PC-3 (cell line): ENCODE measurements at places on chromosomes 12 and 14. TPM values are rescaled to one million over a fixed set of nuclear protein-coding genes. Genes with fewer than 3 reads are reported as not detected.
A peak's percentile ranks its signal among the peaks of the same experiment; 100 is the strongest.

GRCh38 chr12:82578725-82579124 is 108.0 kb upstream of the TMTC2 start:
- DNase-seq, result no peak

DNA sequence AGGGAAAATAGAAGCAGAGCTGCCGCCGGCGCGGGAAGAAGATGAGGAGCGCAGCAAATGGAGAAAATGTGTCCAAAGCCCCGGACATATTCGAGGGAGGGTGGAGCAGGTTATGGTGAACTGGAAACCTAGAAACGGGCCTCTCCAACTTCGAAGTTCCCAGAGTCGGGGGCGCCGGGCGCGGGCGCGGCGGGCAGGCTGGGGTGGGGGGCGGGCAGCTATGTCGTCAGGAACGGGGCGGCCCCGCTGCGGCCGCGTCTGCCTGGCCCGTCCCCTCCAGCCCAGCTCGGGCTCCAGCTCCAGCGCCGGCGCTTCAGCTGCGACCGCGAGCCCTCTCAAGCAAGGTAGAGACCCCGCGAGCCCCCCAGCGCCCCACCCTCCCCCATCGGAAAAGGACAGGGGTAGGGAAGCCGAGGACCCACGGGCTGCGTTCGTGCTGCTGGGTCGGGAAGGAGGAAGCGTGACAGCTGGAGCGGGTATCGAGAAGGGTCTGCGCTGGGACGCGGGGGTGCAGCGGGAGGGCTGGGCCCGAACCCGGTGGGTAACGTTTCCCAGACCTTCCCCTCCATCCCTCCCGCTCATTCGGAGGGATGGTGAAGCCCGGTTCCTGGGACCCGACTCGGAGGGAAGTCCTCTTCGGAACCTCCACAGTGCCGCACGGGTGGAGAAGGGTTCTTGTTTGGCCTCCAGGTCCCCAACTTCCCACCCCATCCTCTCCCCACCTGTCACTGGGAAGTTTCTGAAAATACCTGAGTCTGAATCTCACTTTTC is 1.0 kb downstream of the DGKA start:
- no peak for DNase-seq

GRCh38 chr14:36317650-36318049 is 2.8 kb downstream of the MBIP start:
- peak; percentile 82 for DNase-seq

DNA sequence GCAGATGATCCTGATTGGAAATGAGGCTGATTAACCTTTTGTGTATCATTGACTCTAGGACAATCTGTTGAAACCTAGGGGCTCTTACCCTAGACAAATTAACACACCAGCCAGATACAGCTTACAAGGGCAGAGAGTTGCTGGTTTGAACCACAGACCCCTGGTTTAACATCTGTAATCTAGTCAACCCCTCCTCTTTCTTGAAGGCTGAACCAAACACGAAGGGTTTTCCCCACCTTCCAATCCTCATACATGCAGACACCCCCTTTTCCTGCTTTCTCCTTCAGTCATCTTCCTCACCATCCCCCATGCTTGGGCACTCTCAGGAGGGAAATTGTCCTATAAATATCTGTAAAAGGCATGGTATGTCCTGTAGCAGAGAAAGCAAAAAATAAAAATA is 126.0 kb upstream of the HIF1A start:
- DNase-seq, result no peak

GRCh38 chr14:94663965-94664704 is 51.9 kb downstream of the SERPINA3 start:
- DNase-seq, result no peak

GRCh38 chr12:52073531-52074381 is 4.0 kb downstream of the ATG101 start:
- peak; percentile 13 for DNase-seq

DNA sequence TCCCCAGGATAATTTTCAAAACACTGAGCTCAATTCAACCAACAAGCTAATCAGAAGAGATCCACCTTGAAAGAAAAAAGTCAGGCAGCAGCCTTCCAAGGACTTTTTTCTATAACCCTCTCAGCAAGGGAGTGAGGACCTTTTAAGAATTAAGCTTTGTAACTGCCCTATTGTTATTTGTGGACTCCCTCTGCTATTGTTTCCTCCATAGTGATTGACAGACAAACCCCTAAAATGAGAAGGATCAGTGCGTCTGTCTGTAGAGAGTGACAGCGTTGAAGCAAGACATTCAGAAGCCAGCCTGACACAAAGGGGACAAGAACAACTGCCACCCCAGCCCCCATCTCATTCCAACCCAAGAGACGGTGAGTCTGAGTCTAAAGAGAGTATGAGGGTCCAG is 30.3 kb upstream of the BTG1 start:
- DNase-seq, result no peak

- DNase-seq, result no peak
Measured at GRCh38 chr12:120981407-120981941, 3.1 kb downstream of the HNF1A start.

DNA sequence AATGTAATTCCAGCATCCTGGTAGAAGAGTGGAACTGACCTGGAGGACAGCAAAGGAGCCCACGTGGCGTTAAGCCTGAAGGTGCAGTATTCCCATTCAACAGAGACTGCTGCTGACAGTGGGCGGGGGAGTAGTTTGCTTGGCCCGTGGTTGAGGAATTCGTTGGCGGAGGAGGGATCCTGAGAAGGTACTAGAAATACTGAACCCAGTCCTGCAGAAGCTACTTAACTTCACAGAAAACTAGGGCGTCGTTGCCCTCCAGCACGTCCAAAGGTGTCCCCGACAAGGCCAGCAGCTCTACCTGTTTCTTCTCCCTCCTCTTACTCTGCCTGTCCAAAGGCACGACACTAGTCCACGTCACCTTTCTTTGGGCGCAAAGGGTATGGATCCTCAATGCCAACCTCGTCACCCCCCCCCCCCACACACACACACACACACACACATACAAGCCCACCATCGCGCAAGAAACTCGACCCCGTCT is 303 bp downstream of the PUS7L start:
- DNase-seq, result peak; percentile 34

GRCh38 chr12:768434-768833 is 16.1 kb downstream of the WNK1 start:
- DNase-seq, result no peak

DNA sequence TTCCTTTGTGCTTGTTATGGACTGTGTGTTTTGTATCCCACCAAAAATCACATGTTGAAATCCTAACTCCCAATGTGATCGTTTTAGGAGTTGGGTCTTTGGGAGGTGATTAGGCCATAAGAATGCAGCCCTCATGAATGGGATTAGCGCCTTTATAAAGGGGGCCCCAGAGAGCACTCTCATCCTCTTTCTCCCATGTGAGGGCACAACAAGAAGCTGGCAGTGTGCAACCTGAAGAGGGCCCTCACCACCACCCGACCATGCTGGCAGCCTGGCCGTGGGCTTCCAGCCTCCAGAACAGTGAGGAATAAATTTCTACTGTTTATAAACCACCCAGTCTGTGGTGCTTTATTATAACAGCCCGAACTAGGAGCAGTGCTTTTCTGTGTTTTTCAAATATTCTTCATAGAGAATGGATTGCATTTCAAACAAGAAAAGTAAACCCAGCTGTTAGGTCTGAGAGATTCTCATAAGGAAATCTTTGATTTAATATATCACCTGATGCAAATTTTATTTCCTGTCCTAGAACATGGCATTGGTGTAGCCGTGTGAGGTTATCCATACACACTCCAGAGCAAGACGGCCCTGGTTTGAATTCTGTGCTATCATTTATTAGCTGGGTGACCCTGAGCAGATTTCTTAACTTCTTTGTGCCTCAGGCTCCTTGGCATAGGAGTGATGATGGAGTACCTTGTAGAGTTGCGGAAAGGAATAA is 27.8 kb downstream of the HSPB8 start:
- no peak for DNase-seq

DNA sequence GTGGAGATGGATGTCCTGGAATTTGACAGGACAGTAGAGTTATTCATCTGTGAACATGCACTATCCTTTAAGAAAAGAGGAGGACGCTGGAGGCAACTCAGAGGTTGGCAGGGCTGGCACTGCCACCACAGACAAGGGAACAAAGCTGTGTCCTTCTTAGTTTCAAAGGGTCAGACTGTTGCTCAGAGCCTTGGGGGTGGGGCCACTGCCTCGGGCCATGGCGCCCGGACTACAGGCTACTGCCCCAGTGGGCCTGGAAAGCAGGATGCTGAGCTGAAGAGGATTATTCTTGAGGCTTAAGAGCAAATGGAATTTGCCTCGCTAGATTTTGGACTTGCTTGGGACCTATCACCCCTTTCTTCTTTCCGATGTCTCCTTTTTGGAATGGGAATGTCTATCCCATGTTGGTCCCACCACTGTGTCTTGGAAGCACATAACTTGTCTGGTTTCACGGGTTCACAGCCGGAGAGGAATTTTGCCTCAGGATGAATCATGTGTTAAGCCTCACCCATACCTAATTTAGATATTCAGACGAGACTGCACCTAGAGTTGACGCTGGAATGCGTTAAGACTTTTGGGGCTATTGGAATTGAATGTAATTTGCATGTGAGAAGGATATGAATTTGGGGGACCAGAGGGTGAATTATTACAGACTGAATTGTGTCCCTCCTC is 114.8 kb upstream of the RFLNA start:
- DNase-seq, result no peak

GRCh38 chr12:65881965-65882413 is 57.7 kb downstream of the HMGA2 start:
- DNase-seq, result no peak

- peak; percentile 91 for DNase-seq
Measured at GRCh38 chr12:53561590-53561953, 54.3 kb upstream of the NPFF start.

DNA sequence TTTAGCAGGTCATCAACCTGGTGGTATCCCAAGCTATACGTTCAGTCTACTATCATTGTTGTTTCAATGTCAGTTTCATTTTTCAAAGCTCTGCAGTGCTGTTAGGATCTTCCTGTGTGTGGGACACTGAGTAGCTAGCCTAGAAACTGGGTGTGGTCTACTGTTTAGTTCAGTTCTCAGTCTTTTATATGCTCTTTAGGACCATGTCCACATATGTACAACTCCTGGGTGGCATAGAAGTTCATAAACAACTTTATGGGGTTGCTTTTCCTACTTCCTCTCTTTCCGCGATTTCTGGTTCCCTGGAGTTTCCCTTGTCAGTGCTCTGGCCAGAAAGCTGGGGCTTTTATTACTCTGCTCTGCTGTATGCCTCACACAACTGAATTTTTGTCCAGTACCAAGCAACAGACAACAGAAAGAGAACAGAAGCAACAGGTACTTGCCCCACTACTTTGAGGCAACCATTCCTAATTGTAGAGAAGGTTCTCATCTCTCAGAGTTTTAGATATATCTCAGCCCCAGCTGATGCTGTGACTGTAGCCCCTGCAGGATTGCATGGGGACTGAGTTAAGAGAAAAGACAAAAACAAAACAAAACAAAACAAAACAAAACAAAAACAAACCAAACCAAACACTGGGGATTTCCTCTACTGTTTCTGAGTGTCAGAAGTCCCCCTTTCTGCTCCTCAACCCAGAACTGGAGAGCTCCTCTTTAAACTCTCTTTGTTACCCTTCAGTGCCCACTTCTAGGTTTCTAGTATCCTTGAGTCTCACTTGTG is 30.3 kb downstream of the MIS18BP1 start:
- no peak for DNase-seq

DNA sequence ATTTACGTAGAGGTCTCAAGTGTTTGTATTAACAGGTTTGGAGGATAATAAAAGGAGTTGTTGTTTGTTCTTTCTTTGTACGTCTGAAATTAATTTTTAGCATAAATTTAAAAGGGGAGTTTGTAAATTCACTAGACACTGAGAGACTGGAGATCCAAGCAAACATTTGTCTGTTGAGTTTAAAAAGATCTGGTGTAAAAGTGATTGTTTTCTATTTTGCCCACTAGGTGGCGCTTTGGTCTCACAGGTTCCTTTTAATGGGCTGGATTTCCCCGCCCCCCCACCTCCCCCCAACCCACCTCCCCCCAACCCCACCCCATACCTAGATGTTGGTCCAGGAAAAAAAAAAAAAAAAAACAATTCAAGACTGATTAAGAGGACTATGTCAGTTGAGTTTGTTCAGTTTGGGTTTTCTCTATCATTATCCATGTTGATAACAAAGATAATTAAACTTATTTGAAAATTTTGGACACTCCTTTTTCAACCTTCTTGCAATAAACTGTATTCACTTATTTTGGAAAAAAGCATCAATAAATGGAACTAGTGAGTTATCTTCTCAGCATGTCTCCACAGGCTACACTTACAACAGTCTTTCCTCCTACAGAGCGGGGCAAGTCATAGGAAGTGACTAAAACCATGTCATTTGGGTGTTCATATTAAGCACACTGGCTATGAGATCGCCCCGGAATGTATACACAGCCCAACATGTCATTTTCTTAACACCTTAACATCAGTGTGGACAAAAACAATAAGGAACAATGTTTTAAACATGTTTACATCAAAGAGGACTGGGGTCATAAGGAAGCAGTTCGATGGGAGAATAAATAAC is 841.1 kb downstream of the NRXN3 start:
- DNase-seq, result peak; percentile 85

- no peak for DNase-seq
Measured at GRCh38 chr14:54331516-54331915, 65.3 kb upstream of the CDKN3 start.

DNA sequence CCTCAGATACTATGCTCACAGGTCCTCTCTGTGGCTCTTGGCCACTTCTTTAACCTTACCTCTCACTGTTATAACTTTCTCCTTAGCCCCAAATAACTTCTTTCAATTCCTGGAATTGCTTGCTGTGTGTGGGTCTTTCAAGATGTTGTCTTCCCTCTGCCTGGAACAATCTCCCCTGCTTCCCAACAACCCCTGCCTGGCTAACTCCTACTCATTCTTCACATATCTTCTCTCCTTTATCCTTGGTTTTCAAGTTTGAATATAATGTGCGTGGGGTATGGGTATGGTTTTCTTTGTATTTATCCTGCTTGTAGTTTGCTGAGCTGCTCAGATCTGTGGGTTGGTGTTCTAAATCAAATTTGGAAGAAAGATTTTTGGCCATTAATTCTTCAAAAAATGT is 2.7 kb upstream of the WASHC3 start:
- DNase-seq, result no peak

- DNase-seq, result peak; percentile 65
Measured at GRCh38 chr12:24991209-24992049, 42.5 kb upstream of the BCAT1 start.

DNA sequence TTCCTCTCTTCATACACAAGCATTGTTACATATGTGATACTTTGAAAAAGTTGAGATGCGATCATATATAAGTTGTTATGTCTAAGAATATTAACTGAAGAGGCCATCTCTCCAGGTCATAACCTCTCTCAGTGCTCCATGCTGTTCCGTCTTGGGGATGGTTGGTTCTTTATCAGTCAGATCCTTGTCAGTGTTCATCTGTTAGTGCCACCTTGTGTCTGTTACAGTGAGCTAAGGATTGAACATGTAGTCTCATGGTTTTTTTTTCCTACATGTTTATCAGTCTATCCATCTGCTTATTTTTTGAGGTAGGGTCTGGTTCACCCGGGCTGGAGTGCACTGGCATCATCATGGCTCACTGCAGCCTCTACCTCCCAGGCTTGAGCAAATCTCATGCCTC is 30.5 kb downstream of the EP400 start:
- peak; percentile 35 for DNase-seq

The LRFN5 gene
- total RNA-seq, result not detected in 2 replicates

The RNF212B gene
- not detected in 2 replicates for total RNA-seq

The MAX gene
- total RNA-seq, result 58.8 and 68.9 TPM in 2 replicates

The CCDC38 gene
- total RNA-seq, result not detected in 2 replicates

The TSPAN11 gene
- not detected in 2 replicates for total RNA-seq

The CAND1 gene
- total RNA-seq, result 124 and 129 TPM in 2 replicates
